Esophagus squamous epithelium (tissue), 5 donors: ENCODE measurements at places on chromosomes 3 and 15.

- DNase-seq, result no peak
These were observed 612.8 kb downstream of the MAGI1 start for GRCh38 chr3:65425880-65426279.

DNA sequence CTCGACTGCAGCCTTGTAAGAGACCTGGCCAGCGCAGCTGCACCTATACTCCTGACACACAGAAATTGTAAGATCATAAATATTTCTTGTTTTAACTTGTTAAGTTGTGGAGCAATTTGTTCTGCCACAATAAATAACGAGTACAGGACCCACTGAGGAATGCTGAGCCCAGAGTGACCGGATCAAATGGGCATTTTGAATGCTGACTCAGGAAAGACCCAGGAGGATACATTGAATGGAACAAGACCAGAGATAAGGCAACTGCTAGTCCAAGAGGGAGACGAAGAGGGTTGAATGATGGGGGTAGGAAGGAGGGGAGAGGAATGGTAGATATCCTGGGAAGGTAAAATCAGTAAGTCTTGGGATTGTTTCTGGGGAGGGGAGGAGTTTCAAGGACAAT is 8.9 kb upstream of the C3orf70 start:
- DNase-seq, result no peak

- DNase-seq, result no peak
These were observed 23.9 kb upstream of the LOXL1 start for GRCh38 chr15:73902121-73903020.

DNA sequence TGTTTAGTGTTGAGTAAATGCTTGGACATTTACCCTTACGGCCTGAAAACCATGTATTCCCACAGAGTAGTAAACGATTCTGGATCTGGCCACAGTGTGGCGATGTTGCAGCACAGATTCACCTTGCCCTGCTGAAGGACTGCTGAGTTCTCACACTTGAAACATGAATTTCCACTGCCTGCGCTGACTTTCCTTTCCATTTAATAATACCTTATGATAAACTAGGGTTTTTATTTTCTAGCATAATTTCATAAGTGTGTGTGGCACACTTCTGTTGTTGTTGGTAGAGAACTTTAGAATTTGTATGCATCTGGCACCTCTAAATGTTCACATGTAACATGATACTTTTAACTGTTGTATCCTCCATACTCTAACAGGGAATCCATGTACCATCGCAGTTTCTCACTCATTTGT is 53.9 kb downstream of the C3orf38 start:
- no peak for DNase-seq

DNA sequence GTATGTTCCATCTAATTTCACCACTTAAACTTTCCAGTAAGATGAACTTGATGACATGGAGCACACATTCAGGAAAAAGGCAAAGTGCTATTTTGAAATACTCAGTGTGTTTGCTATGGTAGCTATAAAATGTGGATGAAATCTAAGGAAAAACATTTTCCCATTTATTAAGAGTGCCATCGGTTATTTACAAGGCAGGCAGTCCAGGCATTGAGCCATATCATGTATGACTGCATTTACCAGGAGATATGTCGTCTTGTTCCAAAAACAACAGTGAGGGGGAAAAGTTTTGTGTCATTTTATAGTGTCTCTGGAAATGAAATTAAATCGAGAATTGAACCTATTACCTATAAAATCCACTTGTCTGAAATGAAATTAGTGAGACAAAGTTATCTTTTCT is 13.7 kb downstream of the ANXA2 start:
- no peak for DNase-seq

- DNase-seq, result no peak
These were observed 8.3 kb downstream of the BMF start for GRCh38 chr15:40100123-40100946.

DNA sequence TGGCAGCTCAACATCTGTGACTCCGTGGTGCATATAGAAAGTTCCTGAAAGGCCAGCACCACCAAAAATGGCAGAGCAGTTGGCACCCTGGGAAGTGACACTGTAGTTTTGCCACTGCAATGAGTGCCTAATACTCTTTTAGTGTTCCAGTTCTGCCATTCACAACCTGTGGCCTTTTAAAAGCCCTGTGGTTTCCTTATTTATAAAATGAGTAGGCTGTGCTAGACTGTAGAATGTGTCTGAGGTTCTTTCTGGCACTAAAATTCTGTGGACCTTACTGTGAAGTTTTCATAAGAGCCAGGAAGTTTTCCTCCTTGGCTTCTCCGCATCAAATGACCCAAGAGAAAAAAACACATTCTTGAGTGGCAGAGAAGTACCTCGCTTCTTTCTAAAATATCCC is 74.1 kb downstream of the MME start:
- DNase-seq, result no peak

DNA sequence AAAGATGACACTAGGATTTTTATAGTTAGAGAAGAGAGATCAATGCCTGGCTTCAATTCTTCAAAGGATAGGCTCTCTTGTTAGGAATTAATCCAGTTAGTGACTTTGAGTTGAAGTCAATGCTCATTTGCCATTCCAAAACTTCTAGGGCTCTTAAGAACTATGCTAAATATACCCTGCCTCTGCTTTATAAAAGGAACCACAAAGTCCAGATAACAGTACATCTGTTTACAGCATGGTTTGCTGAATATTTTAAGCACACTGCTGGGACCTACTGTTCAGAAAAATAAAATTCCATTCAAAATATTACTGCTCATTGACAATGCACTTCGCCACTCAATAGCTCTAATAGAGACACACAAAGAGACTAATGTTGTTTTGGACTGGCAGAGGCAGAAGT is 786.6 kb upstream of the DPPA4 start:
- no peak for DNase-seq

DNA sequence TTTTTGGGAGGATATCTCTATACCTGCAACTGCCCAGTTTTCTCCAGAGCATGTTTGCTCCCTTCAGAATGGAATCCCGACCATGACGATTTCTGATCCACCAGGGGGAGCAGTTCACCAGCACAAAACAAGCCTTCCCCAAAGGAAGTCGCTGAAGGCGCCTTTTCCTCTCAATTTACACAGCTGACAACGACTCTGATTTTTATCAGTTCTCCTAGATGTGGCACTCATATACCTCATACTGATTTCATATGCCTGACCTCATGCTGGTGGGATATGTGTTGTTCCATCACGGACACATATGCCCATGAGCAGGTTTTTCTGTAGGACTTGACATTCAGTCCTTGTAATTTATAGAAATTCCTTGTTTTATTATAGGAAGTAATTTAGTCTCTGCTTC is 1028.2 kb downstream of the MCTP2 start:
- DNase-seq, result no peak

DNA sequence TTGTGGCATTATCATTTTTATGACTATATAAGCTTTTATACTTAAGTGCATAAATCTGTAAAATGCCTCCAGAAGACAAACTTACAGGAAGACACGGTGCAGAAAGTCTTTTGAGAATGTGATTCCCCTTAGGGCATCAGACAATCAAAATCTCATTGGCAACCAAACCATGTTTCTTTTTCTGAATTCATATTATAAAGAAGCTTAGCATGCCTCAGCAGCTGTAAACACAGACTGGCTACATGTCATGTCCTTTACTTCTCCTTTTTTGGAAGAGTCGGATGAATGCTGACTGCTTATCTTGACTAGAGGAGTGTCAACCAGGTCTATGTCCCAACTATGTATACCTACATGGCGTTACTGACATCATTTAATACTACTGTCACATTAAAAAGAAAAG is 150.1 kb downstream of the PLD1 start:
- DNase-seq, result no peak

DNA sequence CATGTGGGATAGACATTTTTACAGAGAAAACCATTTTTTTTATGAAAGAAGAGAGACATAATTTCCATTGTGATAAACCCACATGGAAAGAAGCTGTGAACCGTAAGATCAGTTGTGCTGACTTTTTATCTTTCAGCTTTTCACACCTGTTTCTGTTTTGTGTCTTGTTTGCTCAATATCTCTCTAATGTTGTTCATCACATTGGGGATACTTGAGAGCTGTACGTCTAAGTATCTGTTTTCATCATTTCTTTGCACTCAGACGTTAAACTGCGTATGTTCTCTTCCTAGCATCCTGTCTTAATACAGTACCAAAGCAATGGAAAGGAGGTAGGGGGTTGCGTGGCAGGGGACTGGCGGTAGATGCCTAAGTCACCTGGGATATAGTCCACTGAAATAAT is 449.0 kb downstream of the NAALADL2 start:
- DNase-seq, result no peak
